ENCODE measurements at places on chromosomes 1 and 21.

- no peak for DNase-seq
These were observed 1154.6 kb downstream of the BRINP3 start for GRCh38 chr1:189323091-189323490.

DNA sequence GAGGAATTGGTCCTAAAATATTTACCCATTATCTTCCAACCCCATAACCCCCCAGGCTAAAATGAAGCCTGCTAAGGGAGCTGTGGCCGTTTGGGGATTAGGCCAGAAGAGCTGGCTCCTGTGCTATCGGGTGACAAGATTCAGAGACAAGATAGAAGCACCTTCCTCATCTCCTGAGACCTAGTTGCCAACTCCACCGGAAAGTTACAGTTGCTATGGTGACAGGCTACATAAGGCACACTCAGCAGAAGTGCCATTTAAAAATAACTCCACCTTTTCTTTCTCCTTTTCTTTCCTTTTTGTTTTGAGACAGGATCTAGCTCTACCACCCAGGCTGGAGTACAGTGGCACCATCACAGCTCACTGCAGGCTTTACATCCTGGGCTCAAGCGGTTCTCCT is 43.6 kb upstream of the ROR1 start:
- no peak for DNase-seq

GRCh38 chr21:43603233-43603626 is 56.1 kb downstream of the HSF2BP start:
- DNase-seq = no peak

GRCh38 chr1:112862753-112863426 is 93.1 kb downstream of the SLC16A1 start:
- no peak for DNase-seq

GRCh38 chr1:169087876-169088275 is 18.6 kb upstream of the ATP1B1 start:
- no peak for DNase-seq

GRCh38 chr1:205669341-205670149 is 10.8 kb downstream of the SLC45A3 start:
- DNase-seq = no peak

GRCh38 chr1:219476716-219477115 is 136.2 kb downstream of the ZC3H11B start:
- no peak for DNase-seq

DNA sequence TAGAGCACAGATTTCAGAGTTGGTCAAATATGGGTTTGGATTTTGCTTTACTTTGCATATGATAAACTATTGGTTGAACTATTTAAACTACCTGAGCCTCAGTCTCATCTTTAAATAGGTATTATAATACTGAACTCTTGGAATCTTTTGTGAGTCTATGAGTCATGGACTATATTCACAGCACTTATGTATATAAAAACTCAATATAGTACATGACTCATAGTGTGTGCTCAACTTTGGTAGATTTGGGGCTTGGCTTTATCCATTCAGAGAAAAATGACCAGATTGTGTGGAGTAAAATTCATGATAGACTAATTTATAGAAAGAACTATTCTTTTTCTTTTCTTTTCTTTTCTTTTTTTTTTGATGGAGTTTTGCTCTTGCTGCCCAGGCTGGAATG is 28.7 kb downstream of the FCRL3 start:
- DNase-seq = no peak

GRCh38 chr1:7967196-7967595 is 5.7 kb downstream of the PARK7 start:
- DNase-seq = no peak

- no peak for DNase-seq
These were observed 79.3 kb downstream of the LHX4 start for GRCh38 chr1:180309338-180309737.

DNA sequence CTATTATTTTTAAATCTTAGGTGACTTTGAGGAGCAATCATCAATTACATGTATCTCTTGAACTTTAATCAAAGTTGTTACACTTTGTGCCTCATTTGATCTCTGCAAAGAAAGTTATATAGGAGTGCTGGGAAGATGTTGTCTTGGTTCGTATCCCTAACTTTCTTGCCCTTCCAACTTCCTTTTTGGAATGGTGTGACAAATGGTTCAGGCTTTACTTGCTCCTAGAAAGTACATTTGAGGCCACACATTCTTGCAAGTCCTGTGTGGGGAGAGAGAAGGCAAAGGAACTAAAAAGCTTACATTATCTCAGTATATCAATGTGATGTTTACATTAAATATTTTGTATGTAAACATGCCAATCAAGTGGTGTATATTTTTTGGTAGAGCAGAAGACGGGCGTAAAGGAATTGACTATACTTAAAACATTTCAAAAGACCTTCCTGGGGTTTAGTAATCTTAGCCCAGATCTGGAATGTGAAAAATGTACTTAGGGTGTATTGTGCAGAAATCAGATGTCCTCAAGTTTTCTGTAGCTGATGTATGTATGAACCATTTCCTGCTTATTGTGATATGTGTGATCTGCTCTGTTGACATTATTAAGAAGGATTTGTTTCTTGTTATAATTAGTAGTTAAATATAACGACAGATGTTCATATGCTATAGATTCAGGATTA is 59.2 kb downstream of the USP25 start:
- no peak for DNase-seq

DNA sequence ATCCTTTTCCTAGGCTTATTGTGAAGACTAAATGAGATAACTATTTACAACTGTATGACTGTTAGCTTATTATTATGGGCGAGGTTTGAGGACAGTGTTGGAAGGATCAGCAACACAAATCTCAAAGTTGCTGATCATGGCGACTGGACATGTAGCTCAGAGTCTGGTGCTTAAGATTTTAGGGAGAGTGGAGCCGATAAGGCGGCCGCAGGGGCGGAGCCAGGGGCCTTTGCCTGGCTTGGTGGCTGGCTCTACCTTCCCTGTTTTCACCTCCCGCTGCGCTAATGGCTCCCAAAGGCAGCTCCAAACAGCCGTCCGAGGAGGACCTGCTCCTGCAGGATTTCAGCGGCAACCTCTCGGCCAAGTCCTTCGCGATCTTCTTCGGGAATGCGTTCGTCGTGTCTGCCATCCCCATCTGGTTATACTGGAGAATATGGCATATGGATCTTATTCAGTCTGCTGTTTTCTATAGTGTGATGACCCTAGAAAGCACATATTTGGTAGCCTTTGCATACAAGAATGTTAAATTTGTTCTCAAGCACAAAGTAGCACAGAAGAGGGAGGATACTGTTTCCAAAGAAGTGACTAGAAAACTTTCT is 45.5 kb downstream of the GIPC2 start:
- no peak for DNase-seq

GRCh38 chr21:35197191-35197590 is 148.1 kb upstream of the RUNX1 start:
- DNase-seq = no peak

DNA sequence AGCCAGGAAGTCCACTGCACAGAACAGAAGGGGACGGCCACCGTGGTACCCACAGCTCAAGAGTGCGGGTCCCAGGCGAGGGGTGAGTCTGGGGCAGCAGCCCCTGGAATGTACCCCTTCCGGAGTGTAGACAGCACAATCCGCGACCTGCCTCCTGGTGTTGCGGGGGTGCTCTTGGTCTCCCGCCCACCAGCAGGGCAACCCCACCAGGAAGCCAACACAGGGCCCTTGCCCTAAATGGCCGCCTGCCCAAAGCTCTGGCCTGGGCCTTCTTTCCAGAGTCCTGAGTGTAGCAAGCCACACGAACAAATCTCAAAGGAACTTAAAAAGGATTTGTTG is 1.1 kb upstream of the SLC19A1 start:
- DNase-seq = no peak

GRCh38 chr1:185311589-185312225 is 5.3 kb downstream of the IVNS1ABP start:
- DNase-seq = no peak

- no peak for DNase-seq
These were observed 132.1 kb downstream of the TGFBR3 start for GRCh38 chr1:91753878-91754277.

GRCh38 chr21:26055841-26056264 is 114.7 kb downstream of the APP start:
- DNase-seq = no peak

- peak; percentile 23 for DNase-seq
These were observed 65.4 kb downstream of the MACF1 start for GRCh38 chr1:39269791-39270342.

GRCh38 chr1:228463559-228464455 is 23.4 kb upstream of the RNF187 start:
- no peak for DNase-seq

DNA sequence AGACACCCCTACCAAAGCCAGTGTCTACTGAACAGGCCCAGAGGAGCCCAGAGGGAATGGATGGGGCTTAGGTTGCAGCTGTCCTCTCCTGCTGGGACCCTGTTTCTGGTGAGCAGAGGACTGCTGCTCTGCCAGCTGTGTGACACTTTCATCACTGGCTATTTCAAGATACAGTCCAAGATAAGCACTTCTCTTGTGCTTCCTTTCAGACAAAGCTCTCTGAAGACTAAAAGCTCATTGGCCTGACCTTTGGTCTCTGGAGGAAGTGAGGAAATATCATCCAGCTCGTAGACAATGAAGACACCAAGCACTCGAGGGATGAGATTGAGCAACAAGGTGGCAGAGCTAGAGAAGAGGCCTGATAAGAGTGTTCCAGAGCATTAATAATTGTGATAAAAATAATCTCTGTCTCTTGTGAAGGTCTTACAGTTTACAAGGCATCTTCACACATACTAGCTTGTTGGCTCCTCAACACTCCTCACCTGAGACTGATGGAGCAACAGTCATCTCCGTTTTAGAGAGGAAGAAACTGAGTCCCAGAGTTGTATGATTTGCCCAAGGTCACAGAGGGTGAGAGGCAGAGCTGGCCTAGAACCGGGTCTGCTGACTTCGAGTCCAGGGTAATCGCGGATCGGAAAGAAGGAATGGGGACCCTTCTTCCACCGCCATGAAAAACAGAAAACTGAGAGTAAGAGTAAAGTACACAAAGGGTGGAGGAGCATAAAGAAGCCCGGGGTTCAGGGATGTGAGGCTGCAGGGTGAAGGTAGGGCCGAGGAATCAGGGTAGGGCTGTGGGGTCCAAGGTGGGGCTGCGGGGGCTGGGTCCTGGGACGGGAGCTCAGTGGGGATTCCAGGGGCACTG is 666 bp downstream of the PAFAH2 start:
- peak; percentile 42 for DNase-seq

GRCh38 chr1:30492451-30492850 is 230.9 kb downstream of the MATN1 start:
- no peak for DNase-seq

DNA sequence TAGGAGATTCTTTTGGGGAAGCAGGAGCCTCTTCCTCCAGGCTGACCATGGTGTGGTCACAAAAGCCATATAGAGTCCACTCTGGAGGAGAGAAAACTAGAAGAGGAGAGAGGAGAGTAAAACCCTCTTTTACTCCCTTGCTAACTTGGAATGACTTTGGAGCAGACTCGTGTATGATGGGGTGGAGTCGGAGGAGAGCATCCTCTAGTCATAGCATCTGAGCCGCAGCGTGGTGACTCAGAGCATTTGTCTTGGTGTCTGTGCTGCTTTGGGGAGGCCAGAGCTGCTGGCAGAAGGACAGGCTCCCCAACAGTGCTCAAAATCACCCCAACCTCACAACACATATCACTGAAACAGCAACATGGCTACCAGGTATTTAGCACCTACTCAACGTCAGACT is 11.1 kb downstream of the HTR6 start:
- DNase-seq = no peak

DNA sequence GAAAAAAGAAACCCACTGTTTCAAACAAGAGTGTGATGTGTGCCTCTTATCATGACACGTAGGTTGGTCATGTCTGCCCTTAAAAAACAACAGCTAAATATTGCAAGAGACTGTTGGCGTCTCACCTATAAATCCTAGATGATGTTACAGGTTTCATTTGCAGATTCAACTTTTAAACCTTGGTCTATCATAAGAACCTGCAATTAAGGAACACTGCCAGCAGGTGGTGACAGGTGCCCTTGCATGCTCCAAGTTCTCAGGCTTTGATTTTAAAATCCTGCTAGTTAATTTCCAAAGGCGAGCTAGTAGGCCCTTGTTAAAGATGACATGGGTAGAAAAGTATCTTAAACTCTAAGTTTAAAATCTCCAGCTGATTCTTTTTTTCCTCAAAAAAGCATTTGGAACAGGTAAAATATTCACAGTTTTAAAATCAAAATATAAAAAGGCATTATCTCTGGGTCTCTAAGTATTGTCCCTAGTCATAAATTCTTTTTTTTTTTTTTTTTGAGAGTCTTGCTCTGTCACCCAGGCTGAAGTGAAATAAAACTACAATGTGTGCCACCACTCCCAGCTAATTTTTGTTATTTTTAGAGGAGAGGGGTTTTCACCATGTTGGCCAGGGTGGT is 39.1 kb downstream of the CLSTN1 start:
- peak; percentile 52 for DNase-seq

DNA sequence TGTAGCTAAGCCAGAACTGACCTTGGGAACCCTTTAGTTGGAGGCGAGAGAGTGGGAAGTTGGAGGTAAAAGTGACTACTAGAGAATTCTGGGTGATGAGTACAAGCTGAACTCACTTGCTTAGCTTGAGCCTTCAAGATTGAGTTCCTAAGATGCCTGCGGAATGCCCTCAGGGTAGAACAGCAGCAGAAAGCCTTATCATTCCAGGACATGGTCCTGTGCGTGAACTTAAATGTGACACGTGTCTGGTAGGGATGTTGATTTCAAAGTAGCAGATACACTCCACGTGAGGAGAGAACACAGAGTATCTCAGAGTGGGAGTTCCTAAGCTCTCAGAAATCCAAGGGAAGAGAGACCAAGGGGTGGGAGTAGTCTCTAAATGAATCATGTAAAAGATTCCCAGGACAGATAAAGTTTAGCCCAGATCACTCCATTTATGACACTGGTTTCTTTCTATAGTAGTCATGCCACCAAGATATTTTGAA is 60.1 kb downstream of the KCNK1 start:
- no peak for DNase-seq

DNA sequence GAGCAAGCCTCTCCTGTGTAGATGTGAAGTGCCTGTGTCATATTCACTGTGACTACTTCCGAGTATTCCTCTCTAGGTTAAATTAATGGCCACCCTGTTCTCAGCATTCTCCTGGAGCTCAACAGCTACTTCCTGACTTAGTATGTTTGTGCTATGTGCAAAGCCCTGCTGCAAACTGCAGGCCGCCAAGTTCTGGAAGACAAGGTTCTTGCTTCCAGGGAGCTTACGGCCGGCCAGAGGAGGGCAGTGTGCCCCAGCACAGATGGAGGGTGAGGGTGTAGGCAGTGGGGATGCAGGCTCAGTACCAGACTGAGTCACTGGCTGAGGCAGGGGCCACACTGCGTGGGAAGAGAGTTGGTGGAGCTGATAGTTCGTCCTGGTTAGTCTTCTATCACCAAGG is 43.2 kb downstream of the ELK4 start:
- DNase-seq = peak; percentile 51

All from HuH-7 (cell line).